H7 (cell line): ENCODE measurements at places on chromosomes 3 and 15. TPM values are rescaled to one million over a fixed set of nuclear protein-coding genes. Genes with fewer than 3 reads are reported as not detected.
A peak's percentile ranks its signal among the peaks of the same experiment; 100 is the strongest.

The NR1I2 gene
- total RNA-seq, result 0.87 and 1.6 TPM in 2 replicates

The IMPG2 gene
- total RNA-seq, result 0.03 and 0.04 TPM in 2 replicates

The NPAP1 gene
- not detected in 2 replicates for total RNA-seq

The GTF2E1 gene
- 65.2 and 69.1 TPM in 2 replicates for total RNA-seq

The ITIH3 gene
- total RNA-seq, result not detected in 2 replicates

The CSPG4 gene
- total RNA-seq, result 4.3 and 5.0 TPM in 2 replicates

- no peak for DNase-seq
These were observed 19.6 kb downstream of the GALK2 start for GRCh38 chr15:49189631-49190030.

- DNase-seq, result no peak
These were observed 27.1 kb downstream of the IL20RB start for GRCh38 chr3:136984837-136985236.

GRCh38 chr15:44381236-44381635, 46.2 kb upstream of the CTDSPL2 start:
- DNase-seq, result no peak

GRCh38 chr3:196563721-196564225, 4.6 kb downstream of the WDR53 start:
- no peak for DNase-seq

DNA sequence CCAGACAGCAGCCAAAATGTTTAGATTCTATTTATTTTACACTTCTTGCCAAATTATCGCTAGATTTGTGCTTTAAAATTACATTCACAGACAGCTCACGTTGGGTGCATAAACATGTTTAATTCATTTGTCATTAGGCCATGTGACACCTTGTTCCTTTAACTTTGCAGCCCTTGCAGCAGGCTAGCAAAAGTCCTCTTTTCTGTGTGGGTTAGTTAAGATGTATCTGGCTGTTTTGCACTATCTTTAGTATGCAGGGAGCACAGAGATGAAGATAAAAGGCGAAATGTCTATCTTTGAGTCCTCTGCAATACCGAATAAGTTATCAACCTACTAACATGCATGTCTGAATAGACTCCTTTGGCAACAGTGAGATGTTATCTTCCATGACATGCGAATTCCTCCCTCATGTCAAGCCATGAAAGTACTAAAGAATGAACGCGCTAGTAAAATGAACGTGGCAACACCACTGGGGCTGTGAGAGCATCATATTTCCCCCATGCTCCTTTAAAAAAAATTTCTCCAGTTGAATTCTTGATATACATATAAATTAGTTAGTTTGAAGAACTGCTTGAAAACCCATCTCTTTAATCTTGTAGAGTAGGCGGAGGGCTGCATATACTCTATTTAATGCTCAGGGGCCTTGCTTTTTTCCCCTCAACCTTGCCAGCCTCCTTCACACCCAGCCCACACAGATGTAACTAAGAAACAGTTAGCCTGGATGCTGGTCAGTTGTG, 620.4 kb upstream of the NR2F2 start:
- no peak for DNase-seq

GRCh38 chr3:67941433-67942030, 287.1 kb upstream of the SUCLG2 start:
- no peak for DNase-seq

GRCh38 chr3:53836084-53836872, 9.9 kb downstream of the CHDH start:
- no peak for DNase-seq

DNA sequence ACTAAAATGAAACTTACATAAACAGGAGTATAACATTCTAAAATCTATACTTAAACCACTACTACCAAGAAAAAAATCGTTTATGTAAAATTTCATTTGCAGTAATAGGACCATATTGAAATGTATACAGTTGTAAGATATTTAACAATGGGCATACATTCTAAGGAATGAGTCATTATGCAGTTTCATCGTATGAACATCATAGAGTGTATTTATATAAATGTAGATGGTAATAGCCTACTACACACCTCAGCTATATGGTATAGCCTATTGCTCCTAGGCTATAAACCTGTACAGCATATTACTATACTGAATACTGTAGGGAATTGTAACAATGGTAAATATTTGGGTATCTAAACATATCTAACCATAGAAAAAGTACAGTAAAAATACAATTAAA, 79.5 kb downstream of the DPH6 start:
- no peak for DNase-seq

DNA sequence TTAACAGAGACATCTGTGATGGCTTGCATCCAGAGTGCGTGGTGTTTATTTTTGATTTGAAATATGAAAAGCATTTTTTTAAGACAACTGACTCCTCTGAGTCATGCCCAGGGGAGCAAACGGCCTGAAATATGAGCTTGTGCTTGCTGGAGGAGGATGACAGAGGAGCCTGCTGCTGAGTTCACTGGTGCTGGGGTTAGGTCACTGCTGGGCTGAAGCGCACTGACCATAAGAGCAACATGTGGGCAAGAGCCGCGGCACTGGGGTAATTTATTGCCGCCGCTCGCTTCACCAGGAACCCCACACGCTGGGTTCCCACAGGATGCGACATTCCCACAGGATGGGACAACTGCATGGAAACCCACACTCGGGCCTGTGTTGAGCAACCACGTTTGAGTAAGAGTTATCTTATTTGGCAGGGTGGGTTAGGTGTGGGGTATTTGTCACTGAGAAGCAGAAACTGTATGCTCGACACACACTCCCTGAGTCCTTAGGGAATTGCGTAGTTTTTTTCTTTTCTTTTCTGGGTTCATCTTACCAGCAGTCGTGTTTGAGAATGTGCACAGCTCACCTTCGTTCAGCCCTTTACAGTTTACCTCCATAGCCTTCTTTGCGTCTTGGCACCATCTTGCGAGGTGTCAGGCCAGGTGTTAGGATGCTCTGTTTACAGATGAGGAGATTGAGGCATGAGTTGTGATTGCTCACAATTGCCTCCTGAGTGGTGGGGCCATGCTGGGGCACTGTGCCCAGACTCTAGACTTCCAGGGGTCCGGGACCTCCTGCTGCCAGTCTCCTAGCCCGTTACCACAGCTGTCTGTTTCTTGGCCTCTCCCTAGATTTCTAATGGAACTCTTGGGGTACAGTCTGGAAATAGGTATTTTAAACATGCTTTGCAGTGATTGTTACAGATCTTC, 60.4 kb downstream of the SMAD3 start:
- no peak for DNase-seq

DNA sequence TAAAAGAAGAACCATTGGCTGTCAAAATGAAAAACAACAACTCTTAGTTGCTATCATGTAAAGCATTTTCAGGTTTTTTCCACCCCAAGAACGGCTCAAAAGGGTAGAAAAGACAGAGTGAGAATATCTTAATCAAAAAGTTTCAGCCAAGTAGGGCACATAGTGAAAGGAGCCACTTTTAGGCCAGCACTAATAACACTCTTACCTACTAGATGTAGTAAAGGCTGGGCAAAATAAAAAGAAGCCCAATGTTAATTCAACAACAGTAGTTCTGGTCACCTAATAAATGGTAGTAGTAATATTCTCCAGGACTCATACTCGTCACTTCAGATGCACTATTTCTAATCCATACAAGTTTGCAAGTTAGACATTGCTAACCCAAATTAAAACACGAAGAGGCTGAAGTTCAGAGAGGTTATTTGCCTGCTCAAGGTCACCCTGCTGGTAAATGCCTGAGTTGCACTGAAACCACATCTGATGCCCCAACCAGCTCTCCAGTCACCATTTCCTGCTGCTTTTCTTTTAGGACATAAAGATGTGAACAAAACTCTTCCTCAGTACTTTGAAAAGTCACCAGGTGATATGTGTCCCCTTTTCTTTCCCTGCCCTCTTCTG, 7.5 kb downstream of the GOLIM4 start:
- DNase-seq, result peak; percentile 17

GRCh38 chr3:187782006-187782405, 36.7 kb upstream of the BCL6 start:
- DNase-seq, result no peak

DNA sequence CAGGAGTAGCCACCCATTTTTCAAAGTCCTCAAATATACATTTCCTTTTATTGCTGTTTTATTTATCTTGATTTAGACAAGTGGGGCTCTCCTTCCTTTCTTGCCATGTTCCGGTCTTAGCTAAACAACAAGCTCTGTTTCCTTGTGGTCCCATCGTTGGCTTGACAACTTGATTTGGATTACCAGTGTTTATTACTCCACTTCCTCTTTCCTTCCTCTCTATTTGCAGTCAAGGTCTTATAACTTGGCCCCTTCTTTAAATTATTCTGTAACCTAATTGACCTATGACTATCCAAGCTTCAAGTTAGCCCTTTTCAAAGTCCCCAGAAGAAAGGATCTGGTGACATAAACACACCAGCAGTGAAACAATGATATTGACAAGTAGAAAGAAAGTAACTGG, 130.6 kb upstream of the STT3B start:
- no peak for DNase-seq
